Bone marrow (tissue), 2 donors: ENCODE measurements at places on chromosomes 12 and 14.
A peak's percentile ranks its signal among the peaks of the same experiment; 100 is the strongest.

DNA sequence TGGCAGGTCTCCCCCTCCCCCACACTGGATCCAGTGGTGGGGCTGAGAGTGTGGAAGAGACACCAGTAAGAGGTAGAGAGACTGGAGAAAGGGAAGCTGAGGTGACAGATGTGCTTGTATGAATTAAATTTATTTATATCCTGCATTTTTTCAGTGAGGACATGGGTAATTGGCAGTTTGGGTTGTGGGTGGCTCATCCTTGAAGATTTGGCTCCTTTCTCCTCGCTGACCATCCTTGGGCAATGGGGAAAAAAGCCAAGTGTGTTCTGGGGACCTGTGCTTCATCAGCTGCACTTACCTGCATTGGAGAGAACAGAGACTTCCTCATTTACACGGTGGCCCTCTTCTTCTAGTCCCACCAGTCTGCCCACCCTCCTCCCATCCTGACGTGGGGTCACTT is 86.4 kb downstream of the RFX4 start:
- DNase-seq = no peak

DNA sequence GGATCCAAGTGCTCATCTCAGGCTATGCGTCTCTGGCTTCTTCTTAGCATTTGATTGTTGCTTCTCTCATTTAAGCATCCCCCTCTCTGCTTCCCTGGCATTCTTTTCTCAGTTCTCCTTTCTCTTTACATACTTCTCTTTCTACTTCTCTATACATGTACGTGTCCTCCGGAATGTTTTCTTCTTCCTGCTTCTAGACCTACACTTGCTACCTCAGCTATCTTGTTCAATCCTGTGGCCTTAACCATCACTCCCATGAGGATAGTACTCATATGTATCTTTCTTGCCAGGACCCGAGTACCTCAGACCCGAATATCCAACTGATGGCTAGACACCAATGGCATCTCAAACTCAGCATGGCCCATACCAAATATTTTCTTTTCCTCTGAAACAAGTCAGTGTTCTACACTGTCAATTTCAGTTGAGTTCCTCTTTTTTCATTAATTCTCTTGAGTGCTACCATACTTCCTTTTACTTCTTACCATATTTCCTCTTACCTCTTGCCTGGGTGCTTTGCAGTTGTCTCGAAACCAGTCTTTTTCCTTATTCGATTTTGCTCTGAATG is 115.1 kb upstream of the SLC38A2 start:
- DNase-seq = peak; percentile 84

GRCh38 chr12:99436584-99436983 is 211.0 kb upstream of the GARIN6 start:
- no peak for DNase-seq

- DNase-seq = no peak
Measured at GRCh38 chr12:125540580-125541204, 475.5 kb downstream of the AACS start.

GRCh38 chr12:82097877-82098276 is 260.3 kb downstream of the CCDC59 start:
- DNase-seq = no peak

DNA sequence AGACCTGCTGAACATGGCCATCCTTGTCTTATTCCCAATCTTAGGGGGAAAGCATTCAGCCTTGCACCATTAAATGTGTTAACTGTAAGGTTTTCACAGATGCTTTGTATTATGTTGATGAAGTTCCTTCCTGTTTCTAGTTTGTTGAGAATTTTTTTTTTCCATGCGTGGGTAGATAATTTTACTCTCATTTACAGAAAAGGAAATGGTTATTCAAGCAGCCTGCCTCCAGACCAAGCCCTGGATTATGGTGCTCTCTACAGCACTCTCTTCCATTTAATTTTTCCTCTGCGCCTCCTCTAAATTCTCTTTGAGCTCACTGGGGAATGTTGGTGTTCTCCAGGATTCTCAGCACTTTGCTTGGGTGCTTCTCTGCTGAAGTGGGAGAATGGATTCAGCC is 179.3 kb upstream of the PZP start:
- DNase-seq = peak; percentile 37

- no peak for DNase-seq
Measured at GRCh38 chr14:31419967-31420318, 407 bp downstream of the HEATR5A start.

GRCh38 chr12:95615749-95616148 is 64.5 kb upstream of the USP44 start:
- no peak for DNase-seq

GRCh38 chr12:41981013-41981412 is 163.7 kb downstream of the GXYLT1 start:
- no peak for DNase-seq

GRCh38 chr12:105231396-105231795 is 4.6 kb downstream of the APPL2 start:
- DNase-seq = no peak

GRCh38 chr14:22131749-22132476 is 457.1 kb downstream of the DAD1 start:
- no peak for DNase-seq

DNA sequence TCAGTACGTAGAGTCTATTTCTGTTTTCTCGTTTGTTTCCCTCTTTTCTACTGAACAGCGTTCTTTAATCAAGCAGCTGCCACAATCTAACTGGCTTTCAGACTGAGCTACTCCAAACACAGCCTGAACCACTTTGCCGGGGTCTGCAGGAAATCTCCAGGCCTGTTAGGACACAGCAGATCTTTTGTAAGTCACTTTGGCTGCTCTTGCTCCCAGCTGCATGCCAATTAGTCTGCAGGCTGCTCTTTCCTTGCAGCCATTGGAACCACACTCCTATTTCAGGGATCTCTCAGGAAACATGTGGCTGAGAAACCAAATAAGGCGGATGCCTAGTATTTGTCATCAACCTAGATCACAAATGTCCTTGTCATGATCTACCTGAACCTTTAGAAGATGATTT is 73.6 kb downstream of the TMTC1 start:
- DNase-seq = no peak

DNA sequence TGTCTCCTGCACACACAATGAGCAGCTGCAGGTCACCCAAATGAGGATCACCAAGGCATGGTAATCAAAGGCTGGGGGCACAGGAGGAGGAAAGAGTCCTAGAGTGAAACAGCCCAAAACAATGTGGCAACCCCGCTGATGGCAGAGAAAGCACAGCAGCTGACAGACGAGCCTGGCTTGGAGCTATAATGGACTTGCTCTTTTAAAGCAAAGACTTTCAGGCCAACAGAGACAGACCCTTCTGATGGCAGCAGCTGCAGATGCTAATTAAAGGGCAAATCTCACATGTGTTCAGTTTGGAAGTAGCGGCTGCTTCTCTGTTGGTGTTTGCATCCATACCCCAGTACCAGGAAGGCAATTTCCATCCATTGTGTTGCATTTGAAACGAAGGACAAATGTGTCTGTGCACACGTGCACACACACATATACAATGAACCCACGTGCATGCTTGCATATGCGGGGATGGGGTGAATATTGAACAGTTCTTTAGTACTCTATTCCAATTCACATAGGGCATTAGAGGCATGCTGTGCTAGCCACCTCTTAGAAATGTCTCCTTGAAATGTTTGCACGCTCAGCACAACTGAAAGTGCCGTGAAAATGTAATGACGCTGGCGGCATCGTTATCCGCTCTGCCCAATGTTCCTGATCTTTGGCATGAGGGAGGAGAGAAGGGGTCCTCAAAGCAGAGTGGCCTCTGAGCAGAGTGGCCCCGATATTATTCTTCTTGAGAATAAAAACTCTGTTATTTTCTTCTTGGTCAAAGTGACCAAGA is 38.1 kb downstream of the CIT start:
- DNase-seq = no peak
